ENCODE measurements at places on chromosomes 5 and 9.

DNA sequence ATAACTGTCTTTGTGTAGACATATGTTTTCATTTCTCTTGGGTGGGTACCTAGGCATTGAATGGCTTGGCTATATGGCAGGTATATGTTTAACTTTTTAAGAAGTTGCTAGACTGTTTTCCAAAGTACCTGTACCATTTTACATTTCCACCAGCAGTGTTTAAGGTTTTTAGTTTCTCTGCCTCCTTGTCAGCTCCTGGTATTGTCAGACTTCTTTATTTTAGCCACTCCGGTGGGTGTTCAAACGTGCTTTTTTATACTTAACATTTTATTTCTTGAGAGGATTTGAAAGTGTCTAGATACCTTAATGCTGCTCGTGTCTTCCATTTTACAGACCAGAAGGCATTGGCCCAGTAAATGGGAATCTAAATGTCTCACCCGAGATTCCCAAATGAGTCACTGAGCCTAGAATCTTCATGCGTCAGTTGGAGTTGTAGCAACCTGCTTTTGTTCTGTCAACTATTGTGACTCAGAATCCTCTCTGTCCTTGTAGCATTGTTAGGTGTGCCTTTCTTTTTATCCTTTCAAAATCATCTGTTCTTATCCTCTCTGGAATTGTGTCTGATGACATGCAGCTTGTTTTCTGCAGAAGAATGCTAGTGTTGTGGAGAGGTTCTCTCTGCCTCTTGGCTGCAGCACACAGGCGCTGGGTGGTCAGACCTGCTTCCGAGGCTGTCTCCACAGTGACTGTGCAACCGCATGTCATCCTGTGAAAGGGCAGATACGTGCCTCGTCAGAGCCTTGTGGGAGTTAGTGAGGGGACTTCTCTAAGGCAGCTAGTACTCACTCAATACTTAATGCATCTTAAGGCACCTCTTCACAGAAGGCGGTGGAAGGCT is 291.8 kb downstream of the AOPEP start:
- no peak for DNase-seq

- no peak for DNase-seq
Measured at GRCh38 chr5:158677470-158677838, 422.3 kb downstream of the EBF1 start.

DNA sequence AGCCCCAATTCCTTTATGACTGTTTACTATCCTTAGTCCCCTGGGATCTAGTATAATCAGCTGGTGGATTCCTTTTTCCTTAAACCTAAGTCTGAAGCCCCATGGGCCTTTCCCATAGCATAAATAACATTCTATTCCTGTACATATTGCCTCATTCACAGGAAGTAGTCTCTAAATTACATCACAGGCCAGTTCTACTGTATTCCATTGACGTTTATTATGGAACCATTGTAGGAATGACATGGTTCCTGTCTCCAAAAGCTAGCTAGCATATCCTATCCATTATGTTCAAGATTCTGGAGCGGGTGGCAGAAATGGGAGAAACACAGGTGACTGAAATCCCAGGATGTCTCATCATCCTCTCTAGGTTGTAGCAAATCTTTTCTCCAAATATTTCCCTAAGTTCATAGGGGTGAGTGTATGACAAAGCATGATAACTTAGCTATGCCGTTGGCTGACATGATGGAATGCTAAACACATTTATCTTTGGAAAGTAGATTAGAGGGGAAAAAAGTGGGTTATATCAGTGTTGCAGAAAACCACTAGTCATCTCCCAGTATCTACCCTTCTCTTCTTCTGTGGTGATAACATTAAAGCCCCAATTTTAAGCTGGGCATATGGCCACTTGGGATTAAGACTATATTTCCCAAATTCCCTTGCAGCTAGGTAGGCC is 140.1 kb downstream of the FGF1 start:
- no peak for DNase-seq

GRCh38 chr9:106941916-106942315 is 79.0 kb downstream of the ZNF462 start:
- DNase-seq = no peak

DNA sequence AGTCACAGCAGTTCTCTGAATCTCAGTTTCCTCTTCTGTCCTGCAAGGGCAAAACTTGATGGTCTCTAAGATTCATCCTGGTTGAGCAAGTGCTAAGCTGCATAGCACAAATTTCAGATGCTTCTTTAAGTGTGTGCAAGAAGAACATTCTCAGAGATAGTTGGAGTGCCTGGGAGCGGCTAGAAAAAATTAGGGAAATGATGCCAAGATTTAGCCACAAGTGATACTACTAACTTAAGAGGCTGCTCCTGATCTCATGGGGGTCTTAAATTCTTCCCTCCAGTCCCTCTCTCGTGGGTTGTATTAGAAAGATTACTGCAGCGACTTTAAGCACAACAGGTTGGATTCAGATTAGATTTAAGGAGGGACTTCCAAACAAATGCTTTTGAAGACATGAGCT is 24.2 kb downstream of the INSYN2B start:
- no peak for DNase-seq

DNA sequence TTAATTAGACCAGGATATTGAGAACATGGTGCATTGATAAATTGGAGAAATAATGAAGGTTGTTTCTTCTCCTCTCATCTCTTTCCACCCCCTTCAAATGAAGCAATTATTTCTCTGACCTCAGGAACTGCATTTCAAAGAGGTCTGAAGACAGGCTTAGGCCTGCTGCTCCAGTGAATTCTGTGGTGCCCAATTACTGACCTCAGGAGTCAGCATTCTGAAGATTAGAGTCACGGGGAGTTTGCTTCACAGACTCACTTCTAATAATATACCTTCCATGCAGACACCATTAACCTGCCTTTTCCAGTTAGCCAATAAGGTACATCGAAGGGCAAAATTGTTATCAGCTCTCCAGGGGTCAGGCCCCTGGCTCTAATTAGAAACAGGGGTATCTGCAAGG is 270.9 kb downstream of the GAS1 start:
- DNase-seq = no peak

- no peak for DNase-seq
Measured at GRCh38 chr5:160221082-160221481, 8.2 kb upstream of the FABP6 start.

- DNase-seq = no peak
Measured at GRCh38 chr9:93461821-93462220, 8.4 kb upstream of the FAM120AOS start.

- DNase-seq = no peak
Measured at GRCh38 chr9:68427216-68427977, 71.0 kb downstream of the PGM5 start.

All from NCI-H1417 treated with DMSO at 0.1 percent for 48 hours (cell line).